HCT116 (cell line): ENCODE measurements at places on chromosomes 3 and 15. TPM values are rescaled to one million over a fixed set of nuclear protein-coding genes. Genes with fewer than 3 reads are reported as not detected.

- no peaks in the 10 kb centered on the region for H3K27me3 ChIP-seq
- peaks cover 21% of the 10 kb centered on the region for H3K4me1 ChIP-seq
- peak; percentile 37 for DNase-seq
- peak overlapping the region; percentile 29; the same call in 1 of the 2 replicates for H3K27ac ChIP-seq
- H3K36me3 ChIP-seq: no peaks in the 10 kb centered on the region
- peak overlapping the region; percentile 69 for H3K4me3 ChIP-seq
Observed at GRCh38 chr15:43511012-43511885, 6.2 kb upstream of the MAP1A start.

- H3K4me3 ChIP-seq: no peak overlapping the region
- H3K4me1 ChIP-seq: no peaks in the 10 kb centered on the region
- no peaks in the 10 kb centered on the region for H3K27me3 ChIP-seq
- H3K27ac ChIP-seq: no peak overlapping the region
Observed at GRCh38 chr15:37081983-37082382, 18.4 kb downstream of the MEIS2 start.

ARRDC4 gene
- 19.6 TPM for total RNA-seq

- H3K27ac ChIP-seq: no peak overlapping the region
- H3K4me1 ChIP-seq: peaks cover 30% of the 10 kb centered on the region
- H3K36me3 ChIP-seq: no peaks in the 10 kb centered on the region
Observed at GRCh38 chr3:4722103-4722502, 229.0 kb downstream of the ITPR1 start.

GRCh38 chr3:52318186-52318816 lies 2.2 kb downstream of the DNAH1 start:
- DNase-seq: no peak
- H3K27me3 ChIP-seq: no peaks in the 10 kb centered on the region
- no peak overlapping the region for H3K27ac ChIP-seq
- peaks cover 21% of the 10 kb centered on the region for H3K4me1 ChIP-seq

IGSF11 gene
- not detected for total RNA-seq

GPR149 gene
- total RNA-seq: not detected

- peaks cover 61% of the 10 kb centered on the region for H3K27me3 ChIP-seq
- no peak for DNase-seq
- no peaks in the 10 kb centered on the region for H3K4me1 ChIP-seq
- no peak overlapping the region for H3K27ac ChIP-seq
- H3K4me3 ChIP-seq: no peak overlapping the region
- H3K36me3 ChIP-seq: no peaks in the 10 kb centered on the region
Observed at GRCh38 chr3:186303965-186304364, 58.1 kb downstream of the DGKG start.

GRCh38 chr3:106332884-106333283 lies 464.1 kb upstream of the CBLB start:
- H3K4me3 ChIP-seq: no peak overlapping the region
- H3K27ac ChIP-seq: no peak overlapping the region
- no peaks in the 10 kb centered on the region for H3K27me3 ChIP-seq
- H3K4me1 ChIP-seq: no peaks in the 10 kb centered on the region
- no peaks in the 10 kb centered on the region for H3K36me3 ChIP-seq
